ENCODE measurements at places on chromosomes 11 and 22. TPM values are rescaled to one million over a fixed set of nuclear protein-coding genes. Genes with fewer than 3 reads are reported as not detected.

DNA sequence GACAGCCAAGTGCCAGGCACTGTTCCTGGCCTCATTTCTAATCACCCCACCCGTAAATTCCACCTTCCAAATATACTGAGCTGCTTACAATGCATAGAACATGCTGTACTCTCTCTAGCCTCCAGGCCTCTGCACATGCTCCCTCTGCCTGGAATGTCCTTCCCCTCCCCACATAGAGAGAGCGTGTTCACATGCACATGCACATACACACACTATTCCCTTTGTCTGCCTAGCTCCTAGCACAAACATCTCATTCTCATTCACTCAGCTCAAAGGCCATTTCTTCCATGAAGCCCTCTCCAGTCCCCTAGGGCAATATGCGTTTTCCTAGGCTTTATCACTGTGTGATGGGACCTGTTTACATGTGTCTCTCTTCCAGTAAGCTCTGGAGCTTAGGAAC, 144.6 kb downstream of the WT1 start:
- no peak for DNase-seq

GRCh38 chr11:68574308-68574707, 110.0 kb upstream of the GAL start:
- DNase-seq = no peak

DNA sequence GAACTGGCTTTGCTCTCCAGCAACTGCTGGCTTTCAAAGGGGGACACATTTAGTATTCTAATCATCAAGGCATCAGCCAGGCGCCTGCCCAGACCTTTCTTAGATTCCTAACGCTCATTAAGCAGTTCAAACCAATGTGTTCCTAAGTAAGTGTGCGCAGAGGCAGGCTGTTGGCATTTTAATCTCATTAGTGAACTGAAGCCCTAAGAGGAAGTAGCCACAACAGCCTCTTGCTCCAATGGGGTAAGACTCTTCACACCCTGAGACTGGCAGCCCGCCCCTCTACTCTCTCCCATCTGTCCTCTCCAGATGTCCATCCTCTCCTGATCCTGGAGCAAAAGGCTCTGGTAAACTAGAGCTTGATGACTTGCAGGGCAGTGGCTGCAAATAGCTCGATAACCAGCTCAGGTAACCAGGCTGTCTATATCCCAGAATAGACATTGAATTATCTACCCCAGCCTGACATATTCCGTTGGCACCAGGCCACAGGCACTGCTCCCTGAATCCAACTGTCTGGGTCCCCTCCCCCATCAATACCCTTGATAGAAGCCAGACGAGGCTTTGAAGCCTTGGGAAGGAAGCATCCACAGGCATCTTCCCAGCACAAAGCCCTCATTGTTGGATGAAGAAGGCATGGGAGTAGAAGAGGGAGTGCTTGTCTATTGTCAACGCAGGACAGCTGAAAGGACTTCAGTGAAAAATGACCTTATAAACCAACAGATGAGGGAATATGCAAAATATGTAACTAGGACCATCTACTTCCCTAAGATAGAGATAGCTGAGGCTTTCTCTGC, 321.1 kb downstream of the TENM4 start:
- no peak for DNase-seq

GRCh38 chr11:99718291-99718690, 697.5 kb downstream of the CNTN5 start:
- no peak for DNase-seq

GRCh38 chr11:33043221-33043830, 4.0 kb downstream of the TCP11L1 start:
- DNase-seq = no peak

DNA sequence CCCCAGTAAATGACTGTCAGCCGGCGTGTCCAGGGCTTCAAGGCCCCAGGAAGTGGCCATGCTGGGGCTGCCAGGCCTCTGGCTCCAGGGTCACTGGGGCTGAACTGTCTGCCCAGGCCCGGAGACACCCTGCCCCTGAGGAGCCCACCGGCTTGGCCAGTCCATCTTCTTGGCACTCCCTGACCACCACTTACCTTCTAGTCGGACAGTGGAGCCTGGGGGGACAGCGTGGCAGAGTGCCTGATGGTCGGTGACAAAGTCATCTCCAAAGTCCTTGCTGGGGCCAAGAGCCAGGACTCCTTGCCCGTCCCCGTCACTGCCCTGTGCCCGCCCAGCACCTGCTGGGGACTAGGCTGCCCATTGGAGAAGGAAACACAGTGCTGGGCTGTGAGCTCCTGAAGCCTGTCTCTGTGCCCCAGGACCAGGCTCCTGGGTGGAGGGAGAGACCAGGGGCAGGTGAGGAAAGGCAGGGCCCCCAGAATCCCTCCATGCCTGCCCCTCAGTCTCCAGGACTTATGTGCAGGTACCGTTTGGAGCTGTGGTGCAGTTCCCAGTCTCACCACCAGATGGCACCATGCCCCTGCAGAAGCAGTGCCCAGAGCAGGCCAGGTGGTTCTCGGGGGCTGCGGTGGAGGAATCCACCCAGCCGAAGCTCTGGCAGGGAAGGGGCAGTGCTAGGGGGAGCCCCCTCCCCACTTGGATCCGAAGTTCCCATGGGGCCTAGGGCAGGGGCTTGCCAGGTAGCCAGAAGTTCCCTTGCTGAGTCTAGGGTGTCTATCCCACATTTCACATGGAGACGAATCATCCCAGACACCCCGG, 6.0 kb upstream of the CCDC188 start:
- DNase-seq = peak; percentile 63

GRCh38 chr11:69888483-69889181, 69.4 kb upstream of the FGF3 start:
- DNase-seq = peak; percentile 65

DNA sequence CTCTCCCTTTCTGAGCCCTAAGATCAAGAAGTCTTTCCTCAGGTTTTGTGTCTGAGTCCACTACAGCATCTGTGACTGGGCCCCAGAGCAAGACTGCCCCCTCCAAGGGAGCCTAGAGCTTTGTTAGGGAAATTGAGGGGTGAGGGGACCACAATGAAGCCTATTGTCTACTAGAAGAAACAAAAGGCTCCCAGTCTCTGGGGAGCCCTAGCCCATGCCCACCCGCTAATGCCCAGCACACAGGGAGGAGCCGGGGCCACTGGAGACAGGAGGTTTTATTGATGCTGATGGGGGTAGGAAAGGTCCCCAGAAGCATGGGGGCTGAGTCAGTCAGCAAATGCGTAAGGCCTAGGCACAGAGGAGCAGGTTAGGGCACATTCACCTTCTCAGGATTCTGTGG, 14.0 kb downstream of the RHOG start:
- DNase-seq = no peak

DNA sequence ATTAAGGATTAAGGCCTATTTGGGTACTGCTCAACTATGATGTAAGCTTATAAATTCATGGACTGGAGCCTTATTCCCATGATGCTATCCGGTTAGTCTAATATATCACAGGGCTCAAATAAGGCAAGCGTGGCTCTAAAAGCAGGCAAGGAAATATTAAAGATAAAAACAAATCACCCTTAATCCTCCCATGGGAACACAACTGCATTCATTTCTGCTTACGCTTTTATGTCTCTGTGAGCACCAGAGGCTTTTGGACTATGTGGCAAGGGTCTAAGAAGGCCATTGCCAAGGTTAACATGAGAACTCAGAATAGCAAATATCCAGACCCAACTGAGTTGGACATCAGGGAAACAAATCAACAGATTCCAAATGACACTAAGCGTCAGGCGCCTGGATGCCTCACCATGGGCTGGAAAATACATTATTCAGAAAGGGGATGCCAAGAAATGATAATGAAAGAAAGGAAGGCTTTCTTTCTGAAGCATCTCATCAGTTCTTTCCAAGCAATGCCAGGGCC, 138.1 kb downstream of the SLC1A2 start:
- no peak for DNase-seq

DNA sequence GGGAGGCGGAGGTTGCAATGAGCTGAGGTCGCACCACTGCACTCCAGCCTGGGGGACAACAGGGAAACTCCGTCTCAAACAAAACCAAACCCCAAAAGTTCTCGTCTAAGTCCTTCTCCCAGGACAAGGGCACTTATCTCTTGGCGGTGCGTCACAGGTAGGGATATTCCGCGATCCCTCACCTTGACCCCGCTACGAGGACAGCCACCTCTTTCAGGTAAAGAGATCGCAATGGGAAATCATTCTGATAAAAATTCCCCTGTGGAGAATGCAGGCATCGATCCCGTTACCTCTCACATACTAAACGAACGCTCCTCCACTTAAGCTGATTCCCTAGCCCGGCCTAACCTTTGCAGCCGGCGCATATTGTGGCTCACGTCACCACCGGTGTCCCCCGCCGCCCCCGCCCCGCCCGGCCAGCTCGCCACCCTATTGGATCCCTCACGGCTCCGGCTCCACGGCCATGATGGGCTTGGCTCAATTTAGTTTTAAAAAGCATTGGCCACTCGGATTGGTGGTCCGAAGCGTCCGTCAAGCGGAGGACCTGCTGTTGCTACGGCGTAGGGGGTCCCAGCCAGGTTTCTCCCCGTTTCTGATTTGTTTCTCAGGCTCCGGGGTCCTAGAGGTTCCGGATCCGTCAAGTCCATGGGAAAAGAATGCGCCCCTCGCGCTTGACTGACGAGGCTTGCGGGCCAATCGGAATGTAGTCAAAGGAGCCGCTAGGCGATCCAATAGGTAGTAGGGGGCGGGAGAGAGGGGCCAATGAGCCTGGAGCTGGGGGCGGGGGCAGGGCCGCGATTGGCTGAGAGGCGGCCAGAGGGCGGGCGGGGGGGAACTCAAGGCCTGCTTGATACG, 439 bp upstream of the PPP6R3 start:
- peak; percentile 98 for DNase-seq

GRCh38 chr11:16440136-16440535, 83.8 kb upstream of the SOX6 start:
- no peak for DNase-seq

GRCh38 chr11:61357894-61358239, 3.8 kb downstream of the CYB561A3 start:
- DNase-seq = no peak

Gene KRTAP5-11
- 0.21 TPM for polyA plus RNA-seq

Gene CSNK2A3
- polyA plus RNA-seq = 1.4 TPM

Gene OR10A6
- 0.03 TPM for polyA plus RNA-seq

Gene C11orf91
- not detected for polyA plus RNA-seq

Gene EFEMP2
- polyA plus RNA-seq = 94.9 TPM

Gene CTSC
- polyA plus RNA-seq = 268 TPM
